ENCODE measurements at places on chromosomes 12 and 14.
A peak's percentile ranks its signal among the peaks of the same experiment; 100 is the strongest.

DNA sequence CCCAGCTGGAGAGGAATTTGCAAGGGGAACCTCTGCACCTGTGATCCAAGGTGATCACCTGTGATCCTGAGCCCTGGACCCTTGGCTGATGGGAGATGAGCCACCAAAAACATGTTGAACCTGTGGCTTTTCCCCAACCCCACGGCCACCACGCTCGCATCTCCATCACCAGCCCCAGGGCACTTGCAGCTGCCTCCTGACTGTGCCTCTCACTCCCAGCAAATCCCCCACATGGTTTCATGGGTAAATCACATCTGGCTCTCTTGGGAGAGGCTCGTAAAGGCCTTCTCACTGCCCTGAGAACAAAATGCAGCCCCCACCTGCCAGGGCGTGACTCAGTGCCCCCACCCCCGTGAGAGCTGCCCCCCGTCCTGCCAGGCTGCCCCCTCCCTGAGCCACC is 76.0 kb downstream of the RFLNA start:
- no peak for DNase-seq

GRCh38 chr12:14422516-14423230 is 57.2 kb downstream of the ATF7IP start:
- DNase-seq = no peak

- no peak for DNase-seq
Measured at GRCh38 chr12:42446761-42447160, 120.8 kb downstream of the PPHLN1 start.

GRCh38 chr12:118060301-118061010 is 523 bp downstream of the WSB2 start:
- peak; percentile 25 for DNase-seq

DNA sequence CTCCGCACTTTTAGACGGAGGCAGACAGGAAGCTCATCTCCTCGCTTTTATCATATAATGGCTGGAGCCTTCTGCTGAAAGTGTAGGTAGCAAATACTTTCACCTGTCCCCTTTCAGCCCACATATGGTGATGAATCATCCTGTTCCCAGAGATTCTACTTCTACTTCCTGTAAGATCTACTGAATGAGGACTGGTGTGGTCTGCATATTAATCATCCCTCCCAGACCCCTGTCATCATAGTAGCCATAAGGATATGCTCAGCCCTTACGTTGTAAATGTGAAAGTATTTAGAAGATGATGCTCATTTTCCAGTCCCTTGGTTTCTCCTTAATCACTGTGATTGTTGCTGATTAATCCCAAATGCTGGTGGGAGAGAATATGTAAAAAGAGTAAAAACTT is 268.2 kb upstream of the GRIP1 start:
- DNase-seq = no peak

GRCh38 chr12:14426792-14427191 is 61.3 kb downstream of the ATF7IP start:
- no peak for DNase-seq

- DNase-seq = peak; percentile 89
Measured at GRCh38 chr14:101962503-101962874, 1.9 kb upstream of the DYNC1H1 start.

- no peak for DNase-seq
Measured at GRCh38 chr12:107998863-107999262, 130.2 kb upstream of the WSCD2 start.

DNA sequence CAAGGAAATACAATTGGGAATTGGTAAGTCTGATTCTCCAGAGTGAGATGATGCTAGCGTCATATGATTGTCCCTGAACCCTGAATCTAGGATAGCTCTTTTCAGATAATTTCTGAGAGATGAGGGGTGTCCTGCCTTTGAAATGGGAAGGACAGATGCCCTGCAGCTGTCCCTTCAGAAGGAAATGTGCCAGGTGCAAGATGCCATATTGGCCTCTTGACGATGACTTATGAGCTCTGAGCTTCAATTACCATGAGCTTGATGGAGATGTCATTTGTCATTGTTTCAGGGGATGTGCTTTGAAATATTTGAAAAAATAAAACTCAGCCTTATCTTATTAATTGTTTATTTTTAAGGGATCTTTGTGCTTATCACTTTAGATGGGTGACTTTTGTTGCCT is 185.1 kb downstream of the DACT1 start:
- no peak for DNase-seq

GRCh38 chr14:67722293-67722692 is 20.6 kb downstream of the RDH12 start:
- no peak for DNase-seq

DNA sequence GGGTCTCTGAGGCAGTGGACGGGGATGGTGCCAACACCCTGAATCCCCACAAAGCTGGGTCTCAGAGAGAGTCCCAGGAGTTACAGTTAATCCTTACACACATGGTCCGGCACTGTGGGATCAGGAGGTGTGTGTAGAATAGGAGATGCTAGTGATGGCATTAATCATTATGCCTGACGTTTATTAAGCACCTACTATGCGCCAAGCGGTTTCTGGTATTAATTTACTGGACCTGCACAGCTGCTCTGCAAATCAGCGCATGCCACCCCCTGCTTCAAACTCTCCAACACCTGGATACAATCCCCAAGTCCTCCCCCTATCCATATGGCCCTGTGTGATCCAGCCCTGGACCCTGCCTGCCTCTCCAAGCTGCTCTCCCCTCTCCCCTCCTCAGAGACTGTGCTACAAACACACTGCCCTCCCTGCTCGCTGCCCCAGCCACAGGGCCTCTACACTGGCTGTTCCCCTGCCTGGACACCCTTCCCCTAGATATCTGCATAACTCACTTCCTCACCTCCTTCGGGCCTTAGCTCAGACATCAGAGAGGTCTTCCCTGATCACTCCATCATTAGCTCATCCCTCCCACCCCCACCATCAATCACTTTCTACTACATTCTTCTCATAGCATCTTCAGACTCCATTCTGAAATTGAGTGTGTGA is 86.0 kb downstream of the RFLNA start:
- no peak for DNase-seq

- DNase-seq = no peak
Measured at GRCh38 chr14:56962444-56963080, 152.3 kb upstream of the OTX2 start.

- no peak for DNase-seq
Measured at GRCh38 chr14:87491816-87492215, 501.2 kb downstream of the GALC start.

DNA sequence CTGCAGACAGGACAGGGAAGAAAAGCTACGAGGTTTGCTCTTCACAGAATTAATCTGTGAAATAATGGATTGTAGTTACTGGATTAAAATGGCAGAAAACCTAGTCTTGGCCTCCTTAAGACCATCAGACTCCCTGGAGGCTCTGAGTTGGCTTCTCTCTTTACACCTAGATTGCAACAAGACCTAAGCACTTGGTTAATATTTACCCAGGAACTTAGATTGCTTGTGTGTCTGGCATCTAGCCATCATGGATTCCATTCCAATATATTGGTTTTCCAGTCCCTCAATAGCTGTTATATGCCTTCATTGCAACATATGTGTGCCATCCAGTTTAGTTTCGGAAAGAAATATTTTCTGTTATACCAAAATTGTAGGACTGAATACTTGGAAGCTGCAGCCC is 1.9 kb upstream of the GTF2A1 start:
- DNase-seq = no peak

DNA sequence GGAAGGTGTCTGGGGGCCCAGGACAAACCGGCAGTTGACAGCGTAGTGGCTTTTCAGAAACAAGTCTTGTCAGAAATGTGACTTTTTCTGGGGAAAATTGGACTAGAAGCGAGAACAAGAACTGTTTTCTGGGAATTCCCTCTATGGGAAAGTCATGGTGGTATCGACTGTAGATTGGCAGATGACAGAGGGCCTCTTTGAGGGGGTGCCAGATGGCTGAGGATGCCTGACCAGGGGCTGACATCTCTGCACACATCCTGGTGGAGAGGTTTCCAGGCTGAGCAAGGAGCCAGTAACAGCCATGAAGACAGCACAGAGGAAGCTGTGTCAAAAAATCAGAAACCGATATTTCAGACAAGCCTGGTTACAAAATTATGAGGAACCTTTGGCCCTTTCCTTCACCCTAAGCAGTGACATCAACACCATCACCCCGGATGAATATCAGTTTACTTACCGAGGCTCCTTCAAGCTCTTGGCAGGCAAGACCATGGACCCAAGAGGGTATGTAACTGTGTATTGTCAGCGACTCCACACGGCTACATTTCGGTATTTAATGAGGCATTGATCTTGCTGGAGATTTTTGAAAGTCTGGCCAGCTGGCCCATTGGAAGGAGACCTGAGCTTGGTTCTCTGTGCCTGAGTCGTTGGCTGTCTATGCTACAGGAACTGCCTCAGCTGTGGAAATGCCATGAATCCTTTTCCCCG is 1525.3 kb upstream of the TMEM132C start:
- DNase-seq = no peak

DNA sequence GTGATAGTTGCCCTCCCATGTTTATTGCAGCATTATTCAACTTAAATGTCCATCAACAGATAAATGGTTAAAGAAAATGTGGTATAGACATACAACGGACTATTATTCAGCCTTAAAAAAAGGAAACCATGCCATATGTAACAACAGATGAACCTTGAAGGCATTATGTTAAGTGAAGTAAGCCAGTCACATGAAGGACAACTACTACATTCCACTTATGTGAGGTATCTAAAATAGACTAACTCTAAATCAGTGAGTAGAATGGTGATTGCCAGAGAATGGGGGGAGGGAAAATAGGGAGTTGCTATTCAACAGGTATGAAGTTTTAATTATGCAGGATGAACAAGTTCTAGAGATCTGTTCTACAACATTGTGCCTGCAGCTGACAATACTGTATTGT is 10.1 kb downstream of the PCNX4 start:
- peak; percentile 40 for DNase-seq

- no peak for DNase-seq
Measured at GRCh38 chr14:94638961-94639817, 27.0 kb downstream of the SERPINA3 start.

GRCh38 chr14:77290705-77291104 is 19.7 kb upstream of the NGB start:
- no peak for DNase-seq

DNA sequence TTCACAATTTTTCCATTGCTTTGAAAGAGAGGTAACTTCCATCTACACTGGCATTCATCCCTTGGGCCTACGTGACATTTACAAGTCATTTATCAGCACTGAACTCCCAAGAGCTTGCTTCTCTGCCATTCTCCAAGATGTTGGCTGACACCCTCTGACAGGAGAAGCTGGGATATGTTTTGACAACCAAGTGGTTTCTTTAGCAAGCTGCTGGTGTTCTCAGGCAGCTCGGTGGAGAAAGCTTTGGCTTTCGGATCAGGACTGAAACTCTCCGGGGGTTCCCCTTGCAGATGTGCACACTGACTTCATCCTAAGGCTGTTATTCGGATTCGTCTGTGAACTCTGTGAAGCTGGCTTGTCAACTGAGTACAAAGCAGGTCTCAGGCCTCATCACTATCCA is 15.7 kb downstream of the KCNA5 start:
- no peak for DNase-seq

DNA sequence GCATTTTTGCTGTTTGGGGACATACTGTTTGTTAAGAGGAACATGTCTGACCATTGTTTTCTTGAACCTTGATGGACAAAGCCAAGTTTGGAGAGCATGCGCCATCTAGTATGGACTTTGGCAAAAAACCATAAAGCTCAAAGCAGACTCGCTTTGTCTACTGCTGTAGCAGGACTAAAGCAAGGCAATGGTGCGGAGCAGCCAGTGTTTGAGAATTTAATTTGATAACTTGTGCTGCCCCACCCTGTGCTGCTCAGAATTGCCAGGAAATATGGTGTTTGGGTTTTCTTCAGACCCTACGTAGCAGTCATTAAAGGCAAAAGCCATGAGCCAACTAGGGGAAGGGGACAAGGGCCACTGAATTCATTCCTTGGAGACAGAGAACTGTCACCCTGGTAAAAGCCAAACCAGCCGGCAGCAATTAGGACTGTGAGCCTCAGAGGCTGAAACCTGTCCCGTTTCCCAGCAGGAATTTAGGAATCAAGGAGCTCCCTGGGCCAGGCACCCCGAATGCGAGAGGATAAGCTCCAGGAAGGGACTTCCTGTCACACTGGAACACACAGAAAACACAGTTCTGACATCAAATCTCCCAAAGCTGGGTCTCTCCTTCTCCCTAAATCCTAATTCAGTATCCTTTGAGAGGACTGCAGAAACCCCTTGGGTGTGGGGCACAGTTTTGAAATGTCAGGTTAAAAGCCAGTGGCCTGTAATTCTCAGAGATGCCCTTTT is 1.1 kb downstream of the AVIL start:
- no peak for DNase-seq
